ENCODE measurements at places on chromosomes 1 and 21.

- no peak for DNase-seq
Observed at GRCh38 chr21:36887963-36888362, 78.5 kb downstream of the HLCS start.

DNA sequence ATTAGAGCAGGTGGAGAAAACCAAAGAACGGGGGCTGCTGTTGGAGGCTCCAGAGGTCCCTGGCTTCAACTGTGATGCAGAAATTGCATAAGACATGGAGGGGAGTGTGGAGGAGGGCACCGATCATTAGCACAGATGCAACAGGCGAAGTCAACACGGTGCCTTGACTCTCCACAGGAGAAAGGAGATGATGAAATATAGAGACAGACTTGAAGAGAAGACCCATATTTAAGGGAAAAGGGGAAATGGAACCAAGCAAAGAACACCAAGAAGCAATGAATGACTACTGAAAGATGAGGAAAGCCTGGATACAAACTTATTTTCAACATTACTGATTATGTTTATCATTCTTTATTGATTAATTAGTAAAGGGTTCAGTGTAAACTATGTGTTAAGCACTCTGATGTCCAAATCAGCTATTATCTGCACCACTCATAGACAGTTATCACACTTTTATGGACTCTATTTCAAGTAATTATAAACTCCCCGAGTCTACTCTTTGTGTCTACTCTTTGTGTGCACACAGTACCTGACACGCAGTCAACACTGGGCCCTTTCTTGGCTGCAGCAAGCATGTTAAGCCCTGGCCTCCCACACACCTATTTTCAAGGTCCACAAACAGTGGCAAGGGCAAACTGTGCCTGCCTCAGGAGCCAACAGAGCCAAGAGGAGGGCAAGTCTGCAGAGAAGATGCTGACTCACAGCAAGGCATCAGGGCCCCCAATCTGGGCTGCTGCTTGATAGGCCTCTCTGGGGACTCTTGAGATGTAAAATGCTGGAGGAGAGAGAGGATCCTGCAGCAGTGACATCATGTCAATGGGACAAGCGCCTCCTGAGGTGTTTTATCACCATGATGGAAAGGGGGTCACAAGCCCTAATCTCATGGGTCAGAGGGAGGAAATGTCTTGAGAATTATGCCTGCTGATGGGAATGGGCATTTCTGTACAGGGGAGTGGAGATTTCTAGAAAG lies 17.6 kb downstream of the PCNX2 start:
- no peak for DNase-seq

GRCh38 chr1:247953408-247953807 lies 4.8 kb downstream of the OR2L8 start:
- no peak for DNase-seq

DNA sequence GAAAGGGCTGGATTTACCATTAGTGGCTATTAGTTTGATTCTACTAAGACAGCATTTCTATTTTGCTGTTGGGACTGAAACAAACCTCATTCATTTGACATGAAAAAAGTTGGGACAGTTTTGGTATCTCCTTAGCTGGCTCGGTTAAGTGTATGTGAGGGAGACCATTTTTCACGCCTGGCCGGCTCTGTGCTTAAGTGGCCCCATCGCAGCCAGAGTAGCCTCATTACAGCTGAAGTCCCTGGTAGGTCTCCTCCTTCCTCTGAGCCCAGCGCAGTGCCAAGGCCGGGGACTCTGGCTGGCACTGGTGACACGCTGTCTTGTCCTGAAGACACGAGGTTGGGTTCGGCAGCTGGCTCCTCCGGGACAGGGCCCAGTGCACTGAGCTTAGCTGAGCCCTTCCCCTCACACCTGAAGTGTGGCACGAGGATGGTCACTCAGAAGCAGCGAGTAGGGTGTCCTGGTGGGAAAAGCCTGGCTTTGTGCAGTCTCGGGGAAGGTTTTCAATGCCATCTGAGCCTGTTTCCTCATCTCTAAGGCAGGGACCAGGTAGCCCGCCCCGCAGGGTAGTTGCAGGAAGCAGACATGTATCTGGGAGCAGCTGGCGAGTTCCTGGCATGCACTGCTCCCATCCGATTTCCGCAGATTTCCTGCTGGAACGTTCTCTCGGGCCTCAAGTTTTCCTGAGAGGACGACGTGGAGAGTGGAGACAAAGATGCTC lies 196.5 kb downstream of the DYRK1A start:
- no peak for DNase-seq

DNA sequence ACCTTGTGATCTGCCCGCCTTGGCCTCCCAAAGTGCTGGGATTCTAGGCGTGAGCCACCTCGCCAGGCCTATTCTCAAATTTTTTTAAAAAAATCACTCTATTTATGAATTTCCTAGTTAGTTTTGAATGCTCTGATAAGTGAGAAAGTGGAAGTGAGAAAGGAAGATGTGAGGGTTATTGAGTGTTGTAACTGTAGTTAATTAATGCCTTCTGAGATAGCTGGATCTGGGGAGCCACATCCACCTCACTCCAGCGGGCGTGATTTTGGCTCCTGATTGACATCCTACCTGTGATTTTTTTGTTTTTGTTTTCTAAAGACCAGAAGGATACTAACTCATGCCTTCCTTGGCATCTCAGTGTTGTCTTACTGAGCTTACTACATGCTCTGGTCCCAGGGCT lies 65.6 kb downstream of the ST3GAL3 start:
- DNase-seq = no peak

GRCh38 chr1:47233186-47233585 lies 1.2 kb upstream of the TAL1 start:
- no peak for DNase-seq

GRCh38 chr21:39041816-39042215 lies 141.4 kb downstream of the PSMG1 start:
- no peak for DNase-seq

DNA sequence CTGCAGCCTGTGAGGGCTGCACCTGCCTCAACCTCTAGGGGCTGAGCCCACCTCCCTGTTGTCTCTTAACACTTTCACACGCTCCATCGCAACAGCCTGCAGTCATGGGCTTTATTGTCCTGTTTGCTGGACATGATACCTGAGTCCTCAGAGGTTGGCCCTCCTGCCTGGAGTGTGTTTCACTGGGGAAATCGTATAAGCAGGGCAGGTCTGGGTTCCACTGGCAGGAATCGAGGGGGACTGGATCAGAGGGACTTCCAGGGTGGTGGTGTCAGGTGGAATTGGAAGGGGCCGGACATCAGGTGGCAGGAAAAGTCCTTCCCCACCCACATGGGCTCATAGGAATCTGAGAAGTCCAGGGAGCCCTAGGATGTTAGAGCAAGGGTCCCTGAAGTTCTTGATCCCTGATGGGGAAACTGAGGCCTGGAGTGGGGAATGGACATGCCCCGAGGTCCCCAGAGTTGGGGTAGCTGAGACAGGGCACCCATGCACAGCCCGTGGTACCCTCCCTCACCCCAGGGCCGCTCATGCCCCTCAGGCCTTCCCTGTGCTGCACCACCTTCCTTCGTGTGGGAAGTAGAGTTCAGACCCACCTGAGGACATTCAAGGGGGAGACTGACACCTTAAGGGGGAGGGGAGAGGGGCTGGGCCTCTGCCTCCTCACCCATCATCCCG lies 66.6 kb downstream of the PIK3CD start:
- DNase-seq = no peak

DNA sequence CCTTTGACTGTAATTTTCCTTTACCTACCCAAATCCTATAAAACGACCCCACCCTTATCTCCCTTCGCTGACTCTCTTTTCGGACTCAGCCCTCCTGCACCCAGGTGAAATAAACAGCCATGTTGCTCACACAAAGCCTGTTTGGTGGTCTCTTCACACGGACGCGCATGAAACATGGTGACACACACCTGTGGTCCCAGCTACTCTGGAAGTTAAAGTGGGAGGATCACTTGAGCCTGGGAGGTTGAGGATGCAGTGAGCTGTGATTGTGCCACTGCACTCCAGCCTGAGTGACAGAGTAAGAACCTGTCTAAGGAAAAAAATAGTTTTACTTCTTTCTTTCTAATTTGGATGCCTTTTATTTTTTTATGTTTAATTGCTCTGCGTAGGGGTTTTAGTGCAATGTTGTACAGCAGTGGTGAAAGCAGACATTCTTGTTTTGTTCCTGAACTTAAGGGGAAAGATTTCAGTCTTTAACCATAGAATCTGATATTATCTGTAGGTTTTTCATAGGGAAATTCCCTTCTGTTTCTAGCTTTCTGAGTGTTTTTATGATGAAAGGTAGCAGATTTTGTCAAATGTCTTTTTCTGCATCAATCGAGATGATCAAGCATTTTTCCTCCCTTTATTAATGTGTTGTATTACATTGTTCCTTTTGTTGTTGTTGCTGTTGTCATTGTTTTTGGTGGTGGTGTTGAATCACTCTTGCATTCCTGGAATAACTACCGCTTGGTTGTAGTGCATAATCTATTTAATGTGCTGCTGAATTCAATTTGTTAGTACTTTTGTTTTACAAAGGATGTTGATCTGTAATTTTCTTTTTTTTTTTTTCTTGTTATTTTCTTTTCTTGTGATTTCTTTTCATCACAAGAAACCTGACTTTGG lies 497.4 kb downstream of the DISC1 start:
- no peak for DNase-seq

GRCh38 chr1:244419024-244419423 lies 32.7 kb downstream of the ADSS2 start:
- no peak for DNase-seq

- DNase-seq = no peak
Observed at GRCh38 chr1:214332946-214333798, 52.2 kb downstream of the SMYD2 start.

GRCh38 chr1:167328306-167328815 lies 107.7 kb downstream of the POU2F1 start:
- DNase-seq = no peak

GRCh38 chr1:72557446-72558049 lies 275.2 kb upstream of the NEGR1 start:
- DNase-seq = no peak

GRCh38 chr1:243628476-243628907 lies 221.6 kb downstream of the AKT3 start:
- DNase-seq = no peak

- no peak for DNase-seq
Observed at GRCh38 chr1:72086394-72086793, 195.9 kb downstream of the NEGR1 start.

DNA sequence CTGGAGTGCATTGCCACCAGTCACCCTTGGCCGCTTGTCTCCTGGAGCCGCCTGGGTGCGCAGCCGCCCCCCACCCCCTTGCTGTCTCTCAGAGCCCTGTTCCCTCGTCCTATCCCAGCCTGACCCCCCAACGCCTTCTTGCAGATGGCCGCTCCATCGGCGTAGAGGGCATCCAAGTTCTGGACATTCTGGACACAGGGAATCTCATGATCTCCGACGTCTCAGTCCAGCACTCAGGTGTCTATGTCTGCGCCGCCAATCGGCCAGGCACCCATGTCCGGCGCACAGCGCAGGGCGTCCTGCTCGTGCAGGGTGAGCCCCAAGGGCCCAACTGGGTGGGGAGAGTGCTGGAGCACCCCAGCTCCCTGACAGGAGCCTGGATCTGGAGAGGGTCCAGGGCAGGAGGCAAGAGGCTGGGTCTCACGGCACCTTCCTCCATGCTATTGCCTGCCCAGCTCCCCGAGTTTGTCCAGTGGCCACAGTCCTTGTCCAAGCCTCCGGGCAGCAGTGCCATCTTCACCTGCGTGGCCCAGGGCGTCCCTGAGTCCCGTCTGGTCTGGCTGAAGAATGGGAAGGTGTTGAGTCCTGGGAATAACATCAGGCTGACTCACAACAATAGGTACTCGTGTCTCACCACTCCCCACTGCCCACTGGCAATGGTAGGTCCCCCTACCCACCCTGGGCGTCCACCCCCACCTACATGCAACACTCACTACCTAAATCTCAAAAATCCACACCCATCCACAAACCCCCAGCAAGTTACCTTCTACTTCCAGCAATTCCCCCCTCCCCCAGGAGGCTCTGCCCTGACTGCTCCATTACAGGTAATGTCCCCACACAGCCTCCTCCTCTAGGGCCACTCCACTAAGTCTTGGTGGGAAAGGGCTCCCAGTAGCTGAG lies 24.6 kb downstream of the SLC27A3 start:
- DNase-seq = no peak

GRCh38 chr21:41755934-41756773 lies 10.7 kb downstream of the RIPK4 start:
- DNase-seq = no peak

- no peak for DNase-seq
Observed at GRCh38 chr1:154466921-154467417, 35.0 kb upstream of the TDRD10 start.

- no peak for DNase-seq
Observed at GRCh38 chr1:38834937-38835827, 24.4 kb downstream of the RRAGC start.

- no peak for DNase-seq
Observed at GRCh38 chr1:227729144-227729880, 5.8 kb downstream of the JMJD4 start.

- DNase-seq = no peak
Observed at GRCh38 chr21:44294391-44295162, 5.3 kb upstream of the PFKL start.

DNA sequence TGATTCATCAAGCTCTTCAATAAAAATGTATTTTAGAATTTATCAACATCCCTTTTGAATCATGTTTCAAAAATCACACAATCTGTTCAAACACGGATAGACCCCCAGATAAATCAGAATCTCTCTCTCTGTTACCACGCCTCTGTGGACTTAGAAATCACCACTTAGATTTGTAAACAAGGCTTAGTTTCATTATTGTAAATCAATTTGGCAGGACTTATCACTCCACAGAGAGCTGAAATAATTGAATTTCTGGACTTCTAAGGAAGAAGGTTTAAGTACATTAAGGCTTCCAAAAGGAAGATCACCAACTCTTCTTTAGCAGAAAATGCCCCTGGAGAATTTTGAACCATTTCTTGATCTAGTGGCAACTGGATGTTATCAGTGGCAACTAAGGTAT lies 100.4 kb downstream of the APP start:
- no peak for DNase-seq

GRCh38 chr1:151825204-151825603 lies 6.4 kb downstream of the RORC start:
- DNase-seq = no peak

GRCh38 chr21:28617300-28617699 lies 375.4 kb downstream of the LTN1 start:
- DNase-seq = no peak

DNA sequence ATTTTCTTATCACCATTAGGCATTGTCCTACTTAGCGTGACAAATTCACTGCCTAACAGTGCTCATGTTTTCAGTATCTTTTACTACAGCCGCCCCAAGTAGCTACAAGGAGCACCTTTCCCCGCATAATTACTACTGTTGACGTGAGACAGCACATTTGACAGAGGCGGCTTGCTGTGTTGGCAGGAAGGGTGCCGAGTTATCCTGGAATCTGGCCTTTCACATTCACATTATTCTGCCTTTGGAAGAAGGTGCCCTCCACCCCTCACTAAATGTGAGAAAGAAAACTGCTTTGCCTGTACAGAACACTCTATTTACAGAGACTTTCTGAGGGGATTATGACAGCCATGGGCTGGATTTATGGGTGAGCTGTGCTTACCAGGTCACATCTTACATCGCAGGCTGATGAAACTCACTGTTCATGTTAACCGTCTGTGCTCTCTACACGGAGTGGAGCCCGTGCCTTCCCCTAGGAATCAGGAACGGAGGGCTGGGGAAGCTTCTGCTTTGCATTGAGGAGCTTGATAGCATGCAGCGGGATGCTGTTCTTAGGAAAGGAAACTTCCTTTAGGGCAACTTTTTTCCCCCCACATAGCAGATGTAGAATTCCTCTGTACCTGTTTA lies 148.0 kb upstream of the ZRANB2 start:
- DNase-seq = no peak

All from activated T-helper 1 cell treated with anti-CD3 and anti-CD28 coated beads, Interleukin-2, amount 50 U/mL, for 16 hours (primary cell).